Suppressor macrophage treated with lipopolysaccharide for 4 hours (primary cell): ENCODE measurements at places on chromosomes 5 and 9.

DNA sequence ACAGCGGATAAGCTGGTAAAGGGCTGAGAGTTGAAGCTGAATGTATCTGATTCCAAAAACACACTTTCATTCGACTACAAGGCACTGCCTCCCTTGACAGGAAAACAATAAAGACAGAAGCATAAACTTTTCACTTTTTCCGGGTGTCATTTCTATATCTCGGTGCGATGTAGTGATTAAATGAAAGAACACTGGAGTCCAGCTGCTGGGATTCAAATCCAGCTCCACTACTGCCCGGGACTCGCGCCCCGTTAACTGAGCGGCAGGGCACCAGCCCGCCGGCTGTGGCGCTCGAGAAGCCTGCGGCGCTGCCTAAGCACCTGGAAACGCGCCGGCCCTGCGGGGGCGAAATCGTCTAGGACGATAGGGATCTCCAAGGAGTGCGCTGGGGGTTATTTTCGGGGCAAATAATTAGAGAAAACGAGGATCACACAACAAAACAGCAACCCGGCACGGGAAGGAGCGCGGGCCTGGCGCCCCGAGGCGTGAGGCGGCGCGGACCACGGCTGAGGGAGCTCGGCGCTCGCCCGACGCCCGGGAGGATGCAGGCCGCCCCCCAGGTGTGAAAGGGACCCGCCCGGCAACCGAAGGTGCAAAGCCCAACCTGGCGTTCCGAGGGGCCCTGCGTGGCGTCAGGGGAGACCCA lies 837 bp downstream of the UIMC1 start:
- peak; percentile 78 for DNase-seq

DNA sequence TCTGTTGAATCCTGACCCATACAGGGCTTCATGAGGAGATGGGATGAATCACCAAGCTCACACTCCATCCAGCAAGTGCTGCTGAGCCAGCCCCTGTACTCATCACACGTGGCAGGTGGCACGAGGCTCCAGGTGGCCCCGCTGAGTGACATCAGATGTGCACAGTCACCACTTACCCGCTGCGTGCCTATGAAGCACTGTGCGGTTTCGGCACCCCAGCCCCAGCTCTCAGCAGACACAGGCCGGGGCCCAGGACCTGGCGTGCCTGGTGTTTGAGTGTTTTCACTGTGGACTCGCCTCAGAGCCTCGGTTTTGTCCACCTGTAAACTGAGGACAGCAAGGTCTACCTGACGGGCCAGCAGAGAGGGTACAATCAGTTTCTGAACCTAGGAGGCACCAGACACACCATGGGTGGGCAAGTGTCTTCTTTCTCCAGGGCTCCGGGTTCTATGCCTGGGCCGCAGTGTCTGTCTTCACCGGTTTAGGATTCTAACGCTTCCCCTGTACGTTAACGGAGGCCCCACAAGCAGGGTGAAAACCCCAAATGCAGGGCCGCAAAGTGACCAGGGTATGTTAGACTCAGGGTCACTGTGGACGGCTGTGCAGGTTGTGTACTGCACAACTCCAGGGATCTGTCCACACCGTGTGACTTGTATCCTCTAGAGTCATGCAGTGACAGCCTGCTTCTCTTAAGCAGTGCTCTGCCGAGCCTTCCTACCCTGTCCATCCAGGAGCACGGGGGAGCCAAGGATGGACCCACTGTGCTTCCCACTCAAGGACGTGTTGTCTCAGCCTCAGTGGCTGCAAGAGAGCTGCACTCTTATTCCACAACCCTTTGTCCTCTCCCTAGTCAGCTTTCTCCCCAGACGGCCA lies 44.3 kb upstream of the COL5A1 start:
- no peak for DNase-seq

GRCh38 chr5:39187831-39188731 lies 31.3 kb downstream of the FYB1 start:
- DNase-seq, result no peak

- DNase-seq, result peak; percentile 13
These were observed 34.6 kb upstream of the WDR38 start for GRCh38 chr9:124818431-124819281.

DNA sequence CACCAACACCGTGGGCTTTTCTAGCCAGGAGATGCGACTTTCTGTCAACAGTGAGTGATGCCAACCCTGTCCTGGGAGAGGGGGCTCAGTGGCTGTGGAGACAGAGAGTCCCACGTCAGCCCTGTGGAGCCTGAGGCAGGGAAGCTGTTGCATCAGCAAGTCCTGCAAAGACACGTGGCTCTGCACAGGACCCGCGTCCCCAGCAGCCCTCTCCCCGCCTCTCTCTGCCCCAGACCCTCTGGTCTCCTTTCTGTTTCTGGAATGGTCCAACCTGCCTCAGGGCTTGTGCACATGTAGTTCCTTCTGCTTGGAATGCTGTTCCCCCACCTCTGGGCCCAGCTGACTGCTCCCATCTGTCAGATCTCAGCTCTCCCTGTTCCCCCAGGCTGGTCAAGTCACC lies 60.4 kb downstream of the HMCN2 start:
- DNase-seq, result no peak

- no peak for DNase-seq
These were observed 129.2 kb downstream of the UGCG start for GRCh38 chr9:112025850-112026249.

GRCh38 chr5:177528631-177529030 lies 11.9 kb upstream of the DDX41 start:
- DNase-seq, result no peak

GRCh38 chr9:138044485-138045383 lies 167.2 kb downstream of the CACNA1B start:
- no peak for DNase-seq

- DNase-seq, result no peak
These were observed 1.5 kb downstream of the ASS1 start for GRCh38 chr9:130446101-130446861.

DNA sequence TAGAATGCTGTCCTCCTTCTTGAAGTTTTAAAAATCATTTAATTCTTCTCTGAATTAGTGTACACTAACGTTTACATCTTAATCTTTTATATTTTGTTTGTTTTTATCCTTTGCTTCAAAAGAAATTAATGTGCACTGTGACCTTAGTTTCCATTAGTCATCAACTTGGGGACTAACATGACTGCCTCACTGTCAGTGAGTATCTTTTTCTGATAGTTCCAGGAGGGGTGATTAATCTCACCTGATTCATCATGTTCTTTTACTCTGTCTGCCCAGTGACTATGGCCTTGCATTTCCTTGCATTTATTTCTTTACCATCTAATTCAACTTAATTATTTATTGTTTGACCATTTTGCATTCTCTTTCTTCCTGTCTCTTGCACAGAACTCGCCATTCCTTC lies 33.4 kb upstream of the NR3C1 start:
- DNase-seq, result no peak
